ENCODE measurements at places on chromosomes 12 and 14.

GRCh38 chr12:120886199-120887018 is 17.7 kb downstream of the SPPL3 start:
- no peak for DNase-seq

DNA sequence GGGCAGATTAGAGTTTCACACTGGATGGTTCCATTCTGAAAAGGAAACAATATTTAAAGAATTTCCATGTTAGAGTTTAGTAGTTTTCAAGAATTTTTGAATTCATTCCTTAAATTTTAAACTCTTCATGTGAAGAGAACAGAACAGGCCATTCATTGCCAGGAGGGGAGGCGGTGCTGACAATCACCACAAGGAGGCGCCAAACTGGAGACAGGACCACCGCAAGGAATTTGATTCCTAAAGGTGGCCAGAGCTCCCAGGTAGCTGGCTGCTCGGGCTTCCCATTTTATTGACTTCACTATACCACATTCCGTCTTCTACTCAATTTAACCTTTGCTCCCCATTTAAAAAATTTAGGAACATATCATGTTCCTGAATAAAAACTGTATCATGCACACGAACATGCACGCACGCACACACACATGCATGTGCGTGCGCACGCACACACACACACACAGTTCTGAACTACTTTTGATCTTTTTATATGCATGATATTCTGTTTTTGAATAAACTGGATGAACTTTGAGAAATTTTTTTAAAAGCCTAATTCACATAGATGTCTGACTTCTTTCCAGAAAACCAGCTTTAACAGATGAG is 101.2 kb downstream of the NELL2 start:
- DNase-seq, result peak; percentile 1

DNA sequence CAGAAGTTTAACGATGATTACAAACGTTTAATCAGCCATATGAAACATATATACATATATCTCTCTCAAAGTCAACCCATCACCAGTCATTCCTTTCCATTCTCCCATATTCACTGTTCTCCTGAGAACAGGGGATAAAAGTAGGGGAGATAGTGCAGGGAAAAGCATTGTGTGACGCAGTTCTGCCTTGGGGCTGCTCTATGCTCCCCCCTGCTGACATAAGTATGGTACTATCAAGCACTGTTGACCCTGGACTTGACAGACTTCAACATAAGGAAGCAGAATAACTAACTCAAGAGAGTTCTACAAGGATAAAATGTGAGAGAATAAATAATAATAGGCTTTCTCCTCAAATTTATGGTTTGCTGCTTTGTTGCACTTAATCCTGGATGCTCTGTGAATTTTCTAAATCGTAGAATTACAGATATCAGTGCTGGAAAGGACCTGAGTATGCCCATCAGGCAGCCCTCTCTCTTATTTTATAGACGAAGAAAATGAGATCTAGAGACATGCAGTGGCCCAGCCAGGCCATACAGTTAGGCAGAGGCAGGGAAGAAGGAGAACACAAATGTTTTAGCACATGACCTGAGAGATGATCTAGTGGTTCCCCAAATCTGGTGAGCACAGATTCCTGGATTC is 87.2 kb downstream of the SCN8A start:
- peak; percentile 26 for DNase-seq

- DNase-seq, result no peak
Measured at GRCh38 chr14:95006479-95006878, 150.8 kb downstream of the DICER1 start.

GRCh38 chr14:103832046-103832445 is 15.3 kb downstream of the PPP1R13B start:
- no peak for DNase-seq

- DNase-seq, result peak; percentile 34
Measured at GRCh38 chr14:37232907-37233481, 35.3 kb downstream of the MIPOL1 start.

- DNase-seq, result no peak
Measured at GRCh38 chr12:46318037-46318436, 49.2 kb upstream of the SLC38A1 start.

GRCh38 chr12:77947330-77947729 is 116.6 kb downstream of the NAV3 start:
- DNase-seq, result no peak

DNA sequence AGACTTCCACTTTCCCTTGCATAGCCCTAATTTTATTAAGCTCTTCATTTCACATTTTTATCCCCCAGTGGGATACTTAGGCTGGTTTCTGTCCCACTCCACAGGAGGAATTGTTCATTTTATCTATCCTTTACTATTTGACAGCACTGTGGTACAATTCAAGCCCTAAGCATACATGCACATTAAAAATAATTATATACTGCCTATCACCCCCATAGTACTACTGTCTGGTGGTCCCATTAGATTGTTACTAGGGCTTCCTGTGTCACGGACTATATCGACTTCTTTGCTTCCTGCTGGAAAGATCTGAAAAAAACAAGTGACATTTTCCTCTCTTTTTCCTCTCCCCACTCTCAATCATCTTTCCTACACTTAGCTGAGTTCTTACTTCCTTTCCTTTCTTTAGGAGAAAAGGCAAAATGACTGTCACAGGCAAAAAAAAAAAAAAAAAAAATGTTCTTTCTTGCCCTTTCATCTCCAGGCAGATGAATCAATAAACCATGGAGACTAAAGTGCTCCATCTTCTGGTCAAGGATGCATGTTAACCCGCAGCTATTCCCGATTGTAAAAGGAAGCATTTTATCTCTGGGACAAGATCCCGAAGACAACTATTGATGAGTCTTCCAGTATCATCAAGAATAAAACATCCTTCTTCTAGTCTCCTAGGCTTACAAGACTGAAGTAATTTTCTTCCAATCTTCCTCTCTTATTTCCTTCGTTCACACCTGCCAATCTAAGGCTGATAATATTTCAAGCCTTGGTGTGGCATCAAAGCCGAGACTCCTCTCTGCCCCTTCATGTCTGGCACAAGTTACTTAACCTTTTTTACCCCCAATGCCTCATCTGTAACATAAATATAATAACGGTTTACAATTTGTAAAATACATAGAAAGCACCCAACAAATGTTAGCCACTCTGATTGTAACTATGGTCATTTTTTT is 94.4 kb upstream of the PLEKHG7 start:
- DNase-seq, result no peak

DNA sequence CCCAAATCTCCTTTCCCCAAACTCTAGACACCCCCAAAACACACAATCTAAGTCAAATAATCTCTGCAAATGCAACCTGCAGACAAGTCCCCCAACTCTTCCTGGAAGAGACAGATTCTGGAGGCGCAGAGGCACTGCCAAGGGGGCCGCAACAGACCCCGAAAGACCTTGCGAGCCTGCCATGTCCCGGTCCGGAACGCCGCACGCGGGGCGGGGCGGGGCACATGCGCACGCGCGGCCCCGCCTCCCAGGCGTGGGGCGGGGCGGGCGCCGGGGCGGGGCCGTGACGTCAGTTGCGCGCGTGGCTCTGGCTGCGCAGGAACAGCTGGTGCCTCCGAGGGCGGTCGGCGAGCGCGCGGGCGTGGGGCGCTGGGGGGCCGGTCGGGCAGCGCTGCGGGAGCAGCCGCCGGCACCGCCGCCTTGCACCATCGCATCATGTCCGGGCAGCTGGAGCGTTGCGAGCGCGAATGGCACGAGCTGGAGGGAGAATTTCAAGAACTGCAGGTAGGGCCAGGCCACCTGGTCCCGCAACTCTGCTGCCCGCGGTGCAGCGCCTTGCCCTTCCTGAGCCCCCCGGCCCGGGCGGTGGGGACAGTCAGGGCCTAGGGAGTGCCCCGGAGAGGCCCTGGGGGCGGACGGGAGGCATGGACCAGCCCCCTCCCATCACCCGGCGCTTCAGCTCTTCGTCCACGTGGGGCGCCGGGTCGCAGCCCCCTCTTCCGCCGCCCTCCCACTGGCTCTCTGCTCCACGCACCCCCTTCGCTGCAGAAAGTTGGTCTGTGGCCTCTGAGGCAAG is at the start of gene TMEM120B:
TMEM120B (plus strand) TSS at position 292 of the 796 bp plus-strand sequence; CDS start at position 436, 144 bp downstream.
- peak; percentile 68 for DNase-seq

DNA sequence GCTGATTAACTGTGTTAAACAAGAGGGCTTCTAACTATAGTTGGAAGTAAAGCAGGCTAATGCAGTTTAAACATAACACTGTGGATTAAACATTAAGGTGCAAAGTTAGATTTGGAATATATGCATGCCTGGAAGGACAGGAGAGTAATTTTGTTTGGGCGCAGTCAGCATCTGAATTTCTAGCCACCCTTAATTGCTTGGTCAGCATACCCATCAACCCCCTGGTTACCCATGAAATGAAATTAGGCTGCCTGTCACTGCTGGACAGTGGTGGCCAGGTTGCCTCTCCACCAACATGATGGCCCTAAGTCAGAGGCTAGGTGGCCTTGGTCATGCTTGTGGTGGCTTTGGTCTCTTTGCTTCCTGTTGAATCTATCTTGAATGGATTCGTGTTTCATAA is 30.0 kb upstream of the PTPRB start:
- no peak for DNase-seq

DNA sequence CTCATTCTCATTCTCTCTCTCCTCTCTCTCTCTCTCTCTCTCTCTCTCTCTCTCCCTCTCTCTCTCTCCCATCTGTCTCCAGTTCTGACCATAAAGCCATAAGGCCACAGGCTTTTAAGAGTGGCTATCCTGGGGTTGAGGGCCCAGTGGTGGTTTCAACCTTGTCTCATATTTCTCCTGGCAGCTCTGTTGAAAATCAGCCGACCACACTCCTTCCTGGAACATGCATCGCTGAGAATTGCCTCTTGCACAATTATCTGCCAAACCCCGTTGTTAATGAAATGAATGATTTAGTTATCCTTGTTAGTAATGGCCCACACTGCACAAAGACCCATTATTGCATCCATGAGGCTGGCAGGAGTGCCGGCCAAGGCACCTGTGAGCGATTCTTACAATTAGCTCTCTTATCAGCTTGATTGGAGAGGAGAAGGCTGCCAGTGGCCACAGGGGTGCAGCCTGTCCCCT is 30.4 kb upstream of the KCNA5 start:
- no peak for DNase-seq

DNA sequence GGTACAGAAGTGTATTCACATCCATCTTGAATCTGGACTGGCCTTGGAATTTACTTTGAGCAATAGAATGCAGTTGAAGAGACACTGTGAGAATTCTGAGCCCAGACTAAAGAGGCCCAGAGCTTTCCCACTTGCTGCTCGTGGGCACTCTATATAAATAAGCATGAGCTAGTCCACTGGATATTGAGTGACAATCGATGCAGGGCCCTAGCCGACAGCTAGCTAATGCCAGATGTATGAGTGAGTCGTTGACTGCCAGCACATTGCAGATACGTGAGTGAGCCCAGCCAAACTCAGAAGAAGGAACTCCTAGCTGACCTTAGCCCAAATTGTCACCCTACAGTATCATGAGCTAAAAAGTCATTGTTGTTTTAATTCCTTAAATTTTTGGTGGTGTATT is 24.9 kb downstream of the NAV3 start:
- DNase-seq, result no peak

DNA sequence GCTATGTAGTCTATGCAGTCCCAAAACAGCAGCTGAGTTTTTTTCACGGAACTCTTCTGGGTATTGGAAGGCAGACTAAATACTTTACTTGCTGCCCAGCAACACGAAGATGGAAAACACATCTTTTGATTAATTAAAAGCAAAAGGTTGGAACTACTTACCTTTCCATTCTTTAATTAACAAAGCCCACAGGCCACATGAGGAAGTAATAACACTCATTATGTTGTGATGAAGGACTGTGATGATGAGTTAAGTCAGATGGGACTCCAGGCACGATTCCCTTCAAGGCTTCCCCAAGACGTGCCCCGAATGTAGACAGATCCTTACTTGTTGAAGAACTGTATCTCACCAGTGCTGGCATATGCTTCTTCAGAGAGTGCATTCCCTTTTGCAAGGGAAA is 129.0 kb downstream of the WIF1 start:
- DNase-seq, result no peak

- DNase-seq, result no peak
Measured at GRCh38 chr14:77372304-77372841, 4.5 kb downstream of the TMED8 start.

DNA sequence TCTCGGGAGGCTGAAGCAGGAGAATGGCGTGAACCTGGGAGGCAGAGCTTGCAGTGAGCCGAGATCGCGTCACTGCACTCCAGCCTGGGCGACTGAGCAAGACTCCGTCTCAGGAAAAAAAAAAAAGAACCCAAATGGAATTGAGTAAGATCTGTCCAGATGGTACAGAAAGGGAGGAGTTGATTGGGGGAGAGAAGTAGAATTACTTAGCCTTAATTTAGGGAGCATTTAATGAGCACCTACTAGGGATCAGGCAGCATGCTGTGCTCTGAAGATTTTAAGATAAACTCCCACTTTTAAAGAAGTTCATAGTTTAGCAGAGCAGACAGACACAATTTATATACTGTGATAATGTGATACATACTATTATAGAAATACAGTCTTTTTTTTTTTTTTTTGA is 4.5 kb downstream of the RAB5B start:
- no peak for DNase-seq

DNA sequence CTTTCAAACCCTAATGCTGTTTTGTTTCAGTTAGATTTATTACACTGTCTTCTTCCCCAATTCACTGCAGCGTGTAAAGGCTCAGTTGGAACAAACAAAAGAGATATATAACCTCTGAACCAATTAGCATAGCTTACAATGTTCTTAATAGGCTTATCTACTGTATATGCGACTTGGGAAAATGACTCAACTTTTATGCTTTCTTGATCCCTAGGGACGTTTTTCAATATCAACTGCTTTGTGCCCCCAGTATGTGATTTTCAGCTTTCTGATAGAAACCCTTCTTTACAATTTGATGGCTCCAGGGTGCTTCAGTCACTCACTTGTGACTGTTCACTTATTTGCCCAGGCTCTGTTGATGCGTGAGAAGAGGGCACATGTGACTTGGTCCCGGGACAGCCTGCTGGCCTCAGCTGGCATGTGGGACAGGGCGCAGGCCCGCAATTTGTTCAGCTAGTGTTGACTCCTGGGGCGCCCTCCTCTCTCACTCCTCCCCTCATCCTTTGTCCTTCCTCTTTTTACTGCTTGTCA is 107.1 kb downstream of the TMTC2 start:
- DNase-seq, result peak; percentile 23

DNA sequence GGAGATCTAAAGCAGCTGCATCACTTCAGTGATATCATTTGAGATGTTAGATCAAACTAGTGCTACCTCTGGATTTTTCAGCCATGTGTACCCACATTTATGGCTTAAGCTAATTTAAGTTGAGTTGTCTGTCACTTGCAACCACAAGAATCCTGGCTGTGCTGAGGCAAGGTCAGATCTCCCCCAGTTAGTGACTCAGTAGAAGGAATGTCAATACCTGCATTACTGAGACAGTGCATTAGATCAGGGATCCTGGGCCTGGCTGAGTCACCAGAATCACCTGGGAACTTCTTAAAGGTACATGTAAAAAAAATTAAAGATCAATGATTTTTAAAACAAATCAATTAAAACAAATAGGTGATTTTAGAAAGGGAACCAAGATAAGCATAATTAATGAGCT is 84.6 kb upstream of the GRIN2B start:
- no peak for DNase-seq

DNA sequence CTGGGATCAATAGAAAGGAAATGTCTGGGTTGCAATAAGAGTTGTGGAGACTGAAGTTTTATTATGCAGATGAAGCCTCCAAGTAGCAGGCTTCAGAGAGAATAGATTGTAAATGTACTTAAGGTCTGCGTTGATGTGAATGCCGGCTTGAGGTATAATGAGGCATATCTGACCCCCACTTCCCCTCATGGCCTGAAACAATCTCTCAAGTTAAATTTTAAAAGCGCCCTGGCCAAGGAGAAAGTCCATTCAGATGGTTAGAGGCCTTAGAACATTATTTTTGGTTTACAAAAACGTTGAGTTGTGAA is 28.3 kb upstream of the HIGD1C start:
- no peak for DNase-seq

All from NCI-H1436 (cell line).